Ecto neural progenitor cell (in vitro differentiated cells): ENCODE measurements at places on chromosomes 4 and X.
A peak's percentile ranks its signal among the peaks of the same experiment; 100 is the strongest.

- peak; percentile 42 for DNase-seq
Measured at GRCh38 chrX:37958525-37959211, 47.7 kb upstream of the SYTL5 start.

GRCh38 chr4:76800902-76801301 is 97.0 kb downstream of the SOWAHB start:
- no peak for DNase-seq

GRCh38 chrX:105543283-105543682 is 279.1 kb upstream of the NRK start:
- no peak for DNase-seq

DNA sequence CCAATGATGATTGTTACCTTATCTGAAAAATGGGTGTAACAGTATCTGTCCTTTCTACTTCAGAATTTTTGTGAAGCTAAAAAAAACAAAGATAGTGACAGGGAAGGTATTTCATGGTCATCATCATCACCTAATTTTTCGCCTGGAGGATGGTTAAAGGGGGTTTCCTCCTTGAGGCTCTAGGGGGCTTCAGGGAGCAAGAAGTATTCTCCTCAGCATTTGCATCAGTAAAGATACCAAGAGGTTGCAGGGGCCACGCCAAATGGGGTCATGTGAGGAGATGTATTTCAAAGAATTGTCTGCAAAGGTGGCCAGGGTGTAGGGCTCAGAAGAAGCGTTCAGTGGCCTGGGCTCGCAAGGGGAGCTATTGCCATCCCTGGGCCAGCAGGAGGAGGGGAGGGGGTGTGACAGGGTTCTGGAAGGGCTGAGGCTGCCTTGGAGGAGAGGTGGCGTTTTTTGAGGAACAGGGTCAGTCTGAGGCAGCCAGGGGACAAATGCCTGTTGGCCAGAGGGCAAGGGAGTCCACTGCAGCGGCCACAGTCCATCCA is 7.3 kb upstream of the NSG1 start:
- DNase-seq, result no peak

- no peak for DNase-seq
Measured at GRCh38 chr4:8191136-8191747, 7.8 kb upstream of the SH3TC1 start.

GRCh38 chr4:182427554-182427953 is 184.4 kb downstream of the TENM3 start:
- DNase-seq, result no peak

GRCh38 chr4:52019936-52020657 is at the start of gene LRRC66:
LRRC66 (minus strand) TSS chr4:52020363; CDS start chr4:52017613, 2,750 bp downstream.
- no peak for DNase-seq

DNA sequence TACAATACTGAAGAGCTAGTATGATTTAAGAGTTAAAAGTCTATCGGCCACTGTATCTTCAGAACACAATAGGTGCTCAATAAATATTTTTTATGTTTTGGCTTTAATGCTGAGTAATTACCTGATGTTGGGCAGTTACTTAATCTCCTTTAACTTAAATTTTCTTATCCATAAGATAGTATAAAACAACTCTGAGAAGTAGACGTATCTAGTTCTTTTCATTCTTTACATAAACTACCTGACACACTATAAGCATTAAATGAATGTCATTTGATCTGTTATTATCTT is 22.9 kb downstream of the ELF2 start:
- no peak for DNase-seq

DNA sequence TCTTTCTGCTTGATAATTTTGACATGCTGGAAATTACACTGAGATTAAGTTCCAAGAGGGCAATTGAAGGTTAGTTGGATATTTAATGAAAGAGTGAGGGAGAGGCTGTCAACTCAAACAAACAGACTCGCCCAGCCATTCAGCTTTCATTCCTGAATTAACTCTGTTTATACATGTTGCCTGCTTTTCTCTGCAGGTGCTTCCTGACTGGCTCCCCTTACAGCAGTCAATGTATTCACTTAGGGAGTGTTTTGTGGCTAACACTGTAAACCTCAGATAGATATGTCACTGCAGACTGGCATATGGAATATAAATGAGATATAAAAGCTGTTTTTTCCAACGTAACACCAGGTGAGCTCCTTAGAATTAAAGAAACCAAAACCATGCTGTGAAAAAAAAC is 28.7 kb downstream of the TMPRSS11A start:
- DNase-seq, result no peak

- DNase-seq, result no peak
Measured at GRCh38 chrX:111634823-111635729, 45.9 kb upstream of the ALG13 start.

GRCh38 chr4:15765910-15766697 is 12.0 kb upstream of the CD38 start:
- DNase-seq, result no peak

- DNase-seq, result peak; percentile 59
Measured at GRCh38 chr4:68375667-68376559, 26.0 kb upstream of the YTHDC1 start.

GRCh38 chr4:152971053-152971452 is 34.9 kb downstream of the FHDC1 start:
- DNase-seq, result no peak

- DNase-seq, result no peak
Measured at GRCh38 chr4:1500966-1501753, 94.9 kb upstream of the NKX1-1 start.

DNA sequence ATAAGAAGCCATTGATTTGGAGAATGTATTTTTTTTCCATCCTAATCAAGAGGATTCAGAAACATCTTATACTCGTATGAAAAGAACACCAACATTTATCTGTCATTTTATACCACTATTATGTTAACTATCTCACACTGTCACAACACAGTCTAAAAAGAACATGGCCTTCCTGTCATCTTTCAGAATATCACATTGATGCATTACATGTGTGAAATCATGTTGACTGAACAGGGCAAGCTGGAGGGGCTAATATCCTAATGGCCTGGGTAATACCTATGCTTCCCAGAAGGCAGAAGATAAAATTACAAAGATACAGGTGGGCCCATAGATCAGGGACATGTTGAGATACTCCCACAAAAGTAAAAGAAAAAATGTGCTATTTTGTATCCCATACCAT is 611.7 kb downstream of the STIM2 start:
- DNase-seq, result no peak
